Neural crest cell (in vitro differentiated cells): ENCODE measurements at places on chromosomes 3 and 15. TPM values are rescaled to one million over a fixed set of nuclear protein-coding genes. Genes with fewer than 3 reads are reported as not detected.

The PAQR5 gene
- 0.16 and 0.21 TPM in 2 replicates for total RNA-seq

The CPN2 gene
- total RNA-seq = not detected in 2 replicates

The CLDN16 gene
- total RNA-seq = not detected in 2 replicates

The GJD2 gene
- total RNA-seq = 0.07 TPM in 1 of 2 replicates, not detected in the other

The DCP1A gene
- total RNA-seq = 30.0 and 30.6 TPM in 2 replicates

The IL5RA gene
- not detected in 2 replicates for total RNA-seq

The CHRNB4 gene
- 3.9 and 4.1 TPM in 2 replicates for total RNA-seq

The HDDC3 gene
- 15.7 and 16.7 TPM in 2 replicates for total RNA-seq

The TGM5 gene
- not detected in 2 replicates for total RNA-seq

The GCNT3 gene
- total RNA-seq = not detected in 2 replicates

The NMNAT3 gene
- total RNA-seq = 2.1 and 2.5 TPM in 2 replicates

The MRPL3 gene
- 107 TPM in 2 replicates for total RNA-seq

The GOLGA8G gene
- total RNA-seq = not detected in 2 replicates

The CTXN2 gene
- 0.18 and 0.26 TPM in 2 replicates for total RNA-seq

The FGD5 gene
- total RNA-seq = 0.27 and 0.61 TPM in 2 replicates

The TLR9 gene
- total RNA-seq = 0.16 TPM in 1 of 2 replicates, not detected in the other

The FETUB gene
- total RNA-seq = not detected in 2 replicates

The MAP2K5 gene
- 19.6 and 25.2 TPM in 2 replicates for total RNA-seq

The ACKR4 gene
- total RNA-seq = not detected in 2 replicates

The PRKAR2A gene
- total RNA-seq = 47.6 and 49.6 TPM in 2 replicates

The TIGIT gene
- total RNA-seq = not detected in 2 replicates

The KLHDC8B gene
- total RNA-seq = 44.9 and 45.2 TPM in 2 replicates

The MORF4L1 gene
- 472 and 478 TPM in 2 replicates for total RNA-seq

The STXBP5L gene
- 3.0 and 4.3 TPM in 2 replicates for total RNA-seq

The STRA6 gene
- 138 and 146 TPM in 2 replicates for total RNA-seq

The EOMES gene
- total RNA-seq = not detected in 2 replicates

The CCDC14 gene
- total RNA-seq = 113 and 117 TPM in 2 replicates

The LRTM1 gene
- 0.23 TPM in 1 of 2 replicates, not detected in the other for total RNA-seq

The VILL gene
- 4.9 and 6.2 TPM in 2 replicates for total RNA-seq

The GOLGA8S gene
- 0.25 and 0.33 TPM in 2 replicates for total RNA-seq

The LAMB2 gene
- 108 and 120 TPM in 2 replicates for total RNA-seq

The ADAMTS7 gene
- 62.9 and 68.2 TPM in 2 replicates for total RNA-seq

The ARHGEF26 gene
- total RNA-seq = 17.4 and 19.3 TPM in 2 replicates

The CKMT1B gene
- 1.9 and 4.5 TPM in 2 replicates for total RNA-seq

The GHRL gene
- total RNA-seq = 0.35 and 0.43 TPM in 2 replicates
